ENCODE measurements at places on chromosomes 5 and 9. TPM values are rescaled to one million over a fixed set of nuclear protein-coding genes. Genes with fewer than 3 reads are reported as not detected.

DNA sequence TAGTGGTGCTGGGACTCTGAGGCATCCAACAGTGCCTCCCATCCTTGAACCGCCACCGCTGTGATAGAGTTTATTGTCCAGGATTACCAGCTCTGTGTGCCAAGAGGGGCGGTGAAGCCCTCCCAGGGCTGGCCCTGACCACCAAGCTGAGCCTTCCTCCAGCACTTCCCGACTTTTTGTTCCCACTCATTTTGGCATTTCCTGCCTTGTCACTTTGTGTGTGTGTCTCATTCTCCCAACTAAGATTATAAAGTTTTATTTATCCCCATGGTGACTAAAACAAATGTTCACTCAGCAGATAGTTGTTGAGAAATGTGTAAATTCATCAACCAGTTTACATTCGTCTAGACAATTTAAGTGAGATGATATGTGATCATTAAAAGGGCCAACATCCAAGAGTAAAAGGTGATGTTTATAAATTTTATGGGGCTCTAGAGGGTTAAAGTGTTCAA, 2.5 kb downstream of the F2R start:
- DNase-seq: no peak

DNA sequence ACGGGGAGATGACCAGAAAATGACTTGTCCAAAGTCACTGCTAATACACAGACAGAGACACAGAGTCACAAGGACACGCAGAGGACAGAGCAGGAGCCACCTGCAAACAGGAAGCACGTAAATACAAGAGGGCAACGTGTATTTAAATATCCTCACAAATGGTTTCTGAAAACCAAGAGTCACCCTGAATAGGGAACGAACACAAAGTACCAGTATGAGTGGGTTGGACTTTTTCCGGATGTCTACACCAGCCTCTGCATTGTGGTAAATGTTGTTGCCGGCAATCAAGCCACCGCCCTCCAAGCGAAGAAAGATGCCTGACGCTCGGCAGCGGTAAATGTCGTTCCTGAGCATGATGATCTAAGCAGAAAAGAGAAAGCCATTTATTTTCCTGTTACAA, 44.5 kb downstream of the FBXO10 start:
- DNase-seq: no peak

DNA sequence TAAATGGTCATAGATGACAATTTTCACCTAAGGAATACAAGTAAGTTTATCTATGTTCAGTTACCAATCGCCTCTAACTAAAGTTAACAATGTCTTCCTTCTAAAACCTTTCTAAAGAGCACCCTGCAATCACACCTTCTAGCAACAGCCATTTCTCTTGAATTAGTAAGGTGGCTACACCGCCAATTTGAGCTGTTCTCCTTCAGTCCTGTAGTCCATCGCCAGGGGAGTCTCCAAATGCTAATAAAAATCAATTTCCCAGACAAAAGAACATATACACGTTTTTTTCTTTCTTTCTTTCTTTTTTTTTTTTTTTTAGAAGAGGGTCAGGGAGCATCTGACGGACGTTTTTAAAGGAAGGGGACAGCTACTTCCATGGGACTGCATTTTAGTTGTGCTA, 729 bp upstream of the RORB start:
- no peak for DNase-seq

DNA sequence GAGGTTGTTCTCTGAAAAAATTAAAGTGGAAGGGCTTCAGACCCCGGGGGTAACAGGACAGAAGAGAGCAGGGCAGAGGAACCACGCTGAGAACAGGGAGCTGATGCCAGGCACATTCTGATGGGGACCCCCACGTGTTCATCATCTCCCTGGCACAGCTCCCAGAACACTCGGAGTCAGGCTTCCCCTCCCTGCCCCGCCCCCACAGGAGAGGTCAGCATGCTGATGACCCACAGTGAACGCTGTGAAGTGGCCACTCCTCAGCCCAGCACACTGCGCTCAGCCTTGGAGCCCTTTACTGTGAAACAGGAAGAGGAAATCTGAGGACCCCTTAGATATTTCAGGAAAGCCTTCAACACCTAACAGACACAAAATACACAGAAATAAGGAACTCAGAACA, 16.4 kb downstream of the RETREG1 start:
- DNase-seq: peak; percentile 26

DNA sequence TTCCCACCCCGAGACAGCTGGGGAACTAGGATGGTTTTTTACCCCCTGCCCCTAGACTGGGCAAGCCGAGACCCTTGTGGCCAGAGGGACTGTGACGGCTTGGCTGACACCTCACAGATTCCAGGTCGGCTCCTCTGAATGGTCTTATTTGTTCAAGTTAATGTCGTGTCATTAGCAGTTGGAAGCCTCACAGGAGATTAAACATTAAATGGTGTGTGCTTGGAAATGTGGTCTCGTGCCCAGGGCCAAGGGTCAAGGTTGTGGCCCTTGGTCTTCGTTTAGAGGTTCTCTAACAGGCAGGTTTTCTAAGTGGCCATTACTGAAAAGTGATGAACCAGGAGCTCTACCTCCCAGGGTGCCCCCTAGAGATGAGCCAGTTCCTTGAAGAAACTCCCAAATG, 61.2 kb upstream of the RXRA start:
- no peak for DNase-seq

DNA sequence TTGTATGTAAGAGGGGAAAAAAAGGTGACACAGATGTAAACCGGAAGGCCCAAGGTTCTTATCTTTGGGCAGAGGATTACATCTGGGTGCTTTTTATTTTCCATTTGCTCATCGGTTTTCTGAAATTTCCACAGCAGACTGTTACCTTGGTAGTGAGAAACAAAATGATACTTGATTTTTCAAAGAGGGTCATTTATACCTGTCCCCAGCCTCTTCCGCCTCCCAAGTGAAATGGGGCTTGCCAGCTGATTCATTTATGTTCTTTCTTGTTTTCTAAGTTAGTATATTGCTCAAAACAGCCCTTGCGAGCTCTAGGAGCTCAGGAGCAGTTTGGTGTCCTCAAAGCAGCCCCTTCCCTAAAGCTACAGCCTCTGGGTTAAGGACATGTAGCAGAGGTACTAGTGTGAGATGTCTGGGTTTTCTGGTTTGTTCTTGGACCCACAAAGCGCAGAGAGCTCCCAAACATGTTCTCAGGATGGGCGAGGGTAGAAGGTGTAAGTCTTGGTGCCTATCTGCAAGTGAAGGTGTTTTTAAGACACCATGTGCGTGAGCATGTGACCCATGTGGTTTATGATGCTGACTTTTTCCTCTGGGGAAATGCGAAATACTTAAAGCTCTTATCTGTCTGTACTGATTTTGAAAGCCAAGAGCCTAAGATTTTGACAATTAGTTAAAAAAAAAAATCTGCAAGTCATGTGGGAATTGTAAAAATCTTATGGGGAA, 38.3 kb downstream of the DAPK1 start:
- DNase-seq: no peak

DNA sequence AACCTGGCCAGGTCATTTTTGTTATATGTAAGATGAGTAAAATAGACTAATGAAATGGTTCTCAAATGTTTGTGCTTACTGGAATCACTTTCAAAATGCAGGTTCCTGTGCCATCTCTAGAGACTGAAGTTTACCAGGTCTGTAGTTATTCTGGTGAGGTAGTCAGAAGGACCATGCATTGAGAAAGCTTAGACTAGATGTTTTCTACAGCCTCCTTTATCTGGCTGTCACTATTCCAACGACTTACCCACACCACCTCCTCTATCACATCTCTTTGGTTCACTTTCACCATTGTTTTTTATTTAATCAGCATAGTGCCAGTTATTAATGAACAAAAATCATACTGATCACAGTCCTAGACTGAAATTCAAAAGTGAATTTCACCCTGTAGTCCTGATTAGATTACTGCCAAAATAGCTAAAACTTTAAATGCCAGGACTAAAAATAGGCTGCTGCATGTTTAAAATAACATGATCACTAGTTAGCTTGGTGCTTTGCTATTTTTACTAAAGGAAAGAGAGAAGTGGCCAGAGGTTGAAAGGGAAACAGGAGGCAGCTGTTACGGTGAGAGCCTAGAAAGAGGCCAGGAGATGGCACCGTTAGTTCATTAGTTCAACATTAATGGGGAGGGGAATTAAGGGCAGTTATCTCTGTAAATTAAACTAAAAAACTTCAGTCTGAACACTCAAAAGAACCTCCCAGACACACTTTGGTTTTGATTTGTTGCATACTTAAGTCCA, 13.9 kb upstream of the FNIP1 start:
- no peak for DNase-seq

- no peak for DNase-seq
Observed at GRCh38 chr5:178207917-178208280, 3.6 kb downstream of the HNRNPAB start.

GRCh38 chr9:8012986-8013385, 213.4 kb upstream of the DMAC1 start:
- DNase-seq: no peak

- peak; percentile 78 for DNase-seq
Observed at GRCh38 chr9:121598965-121599871, 52.2 kb upstream of the DAB2IP start.

- peak; percentile 61 for DNase-seq
Observed at GRCh38 chr5:173618927-173619519, 2.6 kb upstream of the BOD1 start.

DNA sequence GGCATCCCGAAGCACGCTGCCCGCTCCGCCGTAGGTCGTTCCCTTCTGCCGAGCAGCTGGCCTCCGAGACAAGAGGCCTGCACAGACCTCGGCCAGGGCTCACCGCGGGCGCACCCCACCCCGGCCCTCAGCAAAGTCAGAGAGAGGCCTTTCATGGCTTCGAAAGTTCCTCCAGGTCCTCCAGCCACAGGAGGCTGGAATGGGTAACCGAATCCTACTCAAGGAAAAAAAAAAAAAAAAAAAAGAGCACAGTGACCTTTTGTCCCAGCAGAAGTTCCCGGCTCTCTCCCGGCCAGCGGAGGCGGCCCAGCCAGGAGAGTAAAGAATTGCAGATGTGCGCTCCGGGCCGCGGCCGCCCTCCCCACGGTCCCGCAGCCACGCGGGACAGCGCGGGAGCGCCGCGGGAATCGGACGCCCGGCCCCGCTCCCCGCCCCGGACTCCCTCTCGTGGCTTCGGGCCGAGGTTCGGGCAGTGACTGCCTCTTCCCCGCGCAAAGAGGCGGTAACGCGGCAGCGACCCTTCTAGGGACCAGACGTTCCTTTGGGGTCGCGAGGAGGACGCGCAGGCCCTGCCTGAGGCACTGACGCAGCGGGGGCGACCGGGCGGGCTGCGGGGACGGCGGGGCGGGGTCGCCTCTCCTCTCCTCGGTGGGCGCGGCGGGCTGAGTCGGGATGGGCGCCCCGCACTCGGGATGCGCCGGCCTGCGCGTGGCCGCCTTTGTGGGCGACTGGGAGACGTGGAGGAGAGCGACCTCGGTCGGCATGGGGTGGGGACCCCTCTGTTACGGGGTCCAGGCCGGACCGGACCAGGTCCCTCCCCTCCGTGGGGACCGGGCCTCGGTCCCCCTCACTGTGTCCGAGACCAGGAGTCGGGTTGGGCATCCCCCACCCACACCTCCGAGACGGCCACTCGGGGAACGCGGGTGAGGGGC, 754 bp downstream of the GFPT2 start:
- peak; percentile 25 for DNase-seq

DNA sequence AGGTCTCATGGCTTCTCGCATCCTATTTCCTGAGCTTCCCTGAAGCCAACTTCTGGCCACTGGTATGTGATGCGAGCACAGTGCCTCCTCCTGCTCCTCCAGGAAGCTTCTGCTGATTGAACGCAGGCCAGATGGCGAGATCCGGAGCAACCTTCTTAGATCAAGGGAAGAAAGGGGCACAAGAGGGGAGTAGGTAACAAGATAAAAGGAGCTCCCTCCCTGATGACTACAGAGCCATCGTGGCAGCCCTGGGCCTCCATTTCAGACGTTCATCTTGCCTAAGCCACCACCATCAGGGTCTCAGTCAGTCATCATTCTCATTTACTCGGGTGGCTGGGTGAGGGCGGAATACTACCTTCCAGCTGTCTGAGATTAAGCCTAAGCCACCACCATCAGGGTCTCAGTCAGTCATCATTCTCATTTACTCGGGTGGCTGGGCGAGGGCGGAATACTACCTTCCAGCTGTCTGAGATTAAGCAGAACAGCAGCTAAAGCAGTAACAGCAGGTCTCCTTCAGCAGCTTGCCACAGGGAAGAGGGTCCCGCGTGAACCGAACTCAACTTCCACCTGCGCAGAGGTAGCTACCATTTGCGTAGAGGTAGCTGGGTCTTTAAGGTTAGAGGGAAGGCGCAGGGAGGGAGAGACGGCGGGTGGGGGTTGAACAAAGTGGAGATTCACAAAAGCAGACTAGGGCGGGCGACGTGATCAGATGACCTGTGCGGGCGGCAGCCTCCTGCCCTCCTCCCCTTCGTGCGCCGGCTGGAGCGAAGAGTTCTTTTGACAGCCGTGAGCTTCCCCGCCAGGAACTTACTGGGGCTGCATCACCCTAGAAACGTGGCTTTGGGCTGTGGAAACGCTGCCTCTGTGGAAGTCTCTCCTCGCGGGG, 27.9 kb upstream of the MGAT1 start:
- DNase-seq: peak; percentile 64

DNA sequence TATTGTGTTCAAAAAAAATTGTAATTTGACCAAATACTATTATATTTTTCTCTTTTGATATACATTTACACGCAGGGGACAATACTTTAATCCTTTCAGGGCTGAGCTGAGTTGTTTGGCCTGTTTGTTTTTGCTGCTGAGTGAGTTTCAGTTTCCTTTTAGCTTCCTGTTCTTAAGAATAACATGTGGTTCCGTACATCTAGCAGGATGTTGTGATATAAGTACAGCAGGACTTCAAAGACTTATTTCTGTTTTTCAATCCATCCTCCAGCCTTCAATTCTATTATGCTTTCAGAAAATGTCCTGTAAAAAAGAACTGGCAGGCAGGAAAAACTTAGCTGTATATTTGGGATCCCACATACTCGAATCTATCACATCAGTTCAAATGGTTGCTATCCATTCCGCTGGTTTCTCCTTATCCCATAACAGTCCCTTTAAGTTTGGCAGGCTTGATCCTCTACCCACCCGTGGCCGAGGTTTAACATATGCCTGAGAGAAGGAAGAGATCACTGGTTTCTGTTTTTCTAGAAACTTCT, 1037.3 kb upstream of the ACO1 start:
- no peak for DNase-seq

DNA sequence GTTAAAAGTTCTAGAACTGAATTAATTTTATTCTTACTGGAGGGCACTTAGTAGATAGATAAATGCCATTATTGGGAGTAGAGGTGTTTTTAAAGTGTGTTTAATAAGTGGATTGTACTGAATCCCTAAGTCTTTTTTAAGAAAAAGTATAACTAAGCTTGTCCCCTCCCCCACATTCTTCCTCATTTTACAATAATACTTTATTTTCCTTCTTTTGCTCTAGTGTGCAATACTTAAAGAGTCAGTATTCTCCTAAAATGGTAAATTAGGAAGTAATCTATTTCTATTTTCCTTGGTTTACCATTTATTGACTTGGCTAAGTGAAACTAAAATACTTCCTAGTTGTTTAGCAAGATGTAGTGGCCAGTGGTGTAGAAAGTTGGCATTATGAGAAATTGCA, 11.6 kb downstream of the UBLCP1 start:
- no peak for DNase-seq

TMOD1 gene
- total RNA-seq: 11.4 TPM

SV2C gene
- total RNA-seq: 0.20 TPM

SLU7 gene
- total RNA-seq: 48.0 TPM

NR5A1 gene
- 0.37 TPM for total RNA-seq

CYLC2 gene
- not detected for total RNA-seq

CERCAM gene
- total RNA-seq: 23.7 TPM

OLFML2A gene
- total RNA-seq: 12.7 TPM

SCGB3A1 gene
- total RNA-seq: 1.3 TPM

MLLT3 gene
- 29.1 TPM for total RNA-seq

TRPM6 gene
- 0.29 TPM for total RNA-seq

Measured in mucosa of gallbladder (tissue), 1 donor.